ENCODE measurements at places on chromosomes 6 and 20.
A peak's percentile ranks its signal among the peaks of the same experiment; 100 is the strongest.

DNA sequence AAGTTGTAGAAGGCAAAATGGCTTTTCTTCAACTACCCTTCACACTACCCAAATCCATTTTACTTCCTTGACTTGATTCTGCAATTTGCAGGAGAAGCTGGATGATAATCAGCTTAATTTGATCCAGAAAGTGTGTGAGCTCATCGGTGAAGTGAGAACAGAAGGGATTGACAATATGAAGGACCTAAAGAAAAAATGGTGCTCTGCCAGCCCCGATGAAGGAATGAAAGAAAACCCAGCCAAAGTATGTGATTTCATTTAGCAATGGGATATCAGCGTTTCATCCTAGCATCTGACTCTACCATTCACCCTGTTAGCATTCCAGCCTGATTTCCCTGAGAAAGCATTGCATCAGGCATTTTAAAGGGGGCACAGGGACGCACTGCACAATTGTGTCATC is 41.5 kb downstream of the CD164 start:
- DNase-seq: no peak

- DNase-seq: no peak
Observed at GRCh38 chr20:49885558-49886332, 29.6 kb downstream of the SPATA2 start.

- no peak for DNase-seq
Observed at GRCh38 chr6:32790306-32790705, 26.5 kb downstream of the HLA-DOB start.

GRCh38 chr6:122610690-122611455 is 668 bp downstream of the PKIB start:
- peak; percentile 22 for DNase-seq

DNA sequence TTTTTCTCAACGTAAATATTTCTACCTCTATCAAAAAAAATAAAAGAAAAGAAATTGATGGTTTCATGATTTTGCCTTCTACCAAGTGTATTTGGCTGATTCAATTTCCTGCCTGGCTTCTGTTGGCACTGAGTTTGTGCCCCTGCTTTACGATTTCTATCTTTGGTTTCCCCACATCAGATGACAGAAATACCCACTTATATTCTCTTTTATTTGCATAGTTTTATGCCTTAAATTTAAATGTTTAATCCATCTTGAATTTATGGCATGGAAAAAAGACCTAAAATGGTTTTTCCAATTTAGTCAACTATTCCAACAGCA is 34.3 kb downstream of the RNF24 start:
- no peak for DNase-seq

DNA sequence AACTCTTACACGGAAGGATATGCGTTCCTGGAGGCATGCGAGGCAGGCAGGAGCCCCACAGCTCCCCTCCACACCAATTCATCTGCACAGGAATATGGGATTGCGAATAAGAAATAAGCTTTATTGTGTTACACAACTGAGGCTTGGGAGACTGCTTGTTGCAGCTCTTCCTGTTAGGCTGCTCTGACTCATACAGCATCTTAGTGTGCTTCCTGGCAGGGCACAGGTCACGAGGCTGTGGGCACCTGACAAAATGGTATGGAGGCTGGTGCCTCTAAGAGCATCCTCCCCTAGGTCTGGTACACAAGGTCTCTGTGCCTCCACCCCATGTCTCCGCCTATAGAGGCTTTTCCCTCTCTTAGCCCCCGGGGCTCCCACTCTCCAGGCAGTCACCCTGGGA is 6.8 kb downstream of the SLC22A3 start:
- DNase-seq: no peak

Data from NCI-H748 treated with DMSO at 0.1 percent for 48 hours (cell line).